ENCODE measurements at places on chromosomes 1 and 21.

DNA sequence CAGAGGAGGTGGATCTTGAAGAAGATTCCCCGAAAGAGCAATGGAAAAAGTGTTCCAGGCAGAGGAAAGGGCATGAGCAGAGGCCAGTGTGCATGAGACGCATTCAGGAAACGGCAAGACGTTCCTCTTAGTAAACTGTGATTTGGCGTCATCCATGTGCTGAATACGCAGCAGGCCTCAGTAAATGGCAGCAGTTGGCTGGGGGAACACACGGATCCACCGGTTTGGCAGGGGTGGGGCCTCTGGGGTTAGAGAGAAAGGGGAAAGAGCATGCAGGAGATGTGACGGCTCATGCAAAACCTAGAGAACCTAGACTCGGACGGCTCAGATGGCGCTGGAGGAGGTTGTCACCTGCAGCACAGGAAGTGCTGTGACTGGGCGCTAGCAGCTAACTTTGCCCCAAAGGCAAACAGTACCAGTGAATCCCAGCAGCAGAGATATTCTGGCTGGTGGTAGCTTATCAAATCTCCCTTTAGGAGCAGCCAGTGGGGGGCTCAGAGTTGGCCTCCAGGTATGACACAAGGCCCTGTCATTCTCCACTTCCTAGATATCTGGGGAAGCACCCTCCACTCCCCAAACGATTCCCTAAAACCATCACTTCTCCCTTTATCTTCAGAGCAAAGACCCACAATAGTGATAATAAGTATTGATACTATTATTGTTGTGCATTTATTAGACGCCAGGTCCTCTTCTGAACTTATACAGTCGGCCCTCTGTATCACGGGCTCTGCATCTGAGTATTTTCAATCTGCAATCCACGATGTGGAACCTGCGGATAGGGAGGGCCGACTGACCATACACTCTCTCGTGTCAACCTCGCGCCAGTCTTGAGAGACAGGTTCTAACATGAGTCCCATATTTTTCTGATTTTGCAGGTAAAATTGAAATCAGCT, 7.6 kb downstream of the LAPTM5 start:
- DNase-seq: peak; percentile 35

DNA sequence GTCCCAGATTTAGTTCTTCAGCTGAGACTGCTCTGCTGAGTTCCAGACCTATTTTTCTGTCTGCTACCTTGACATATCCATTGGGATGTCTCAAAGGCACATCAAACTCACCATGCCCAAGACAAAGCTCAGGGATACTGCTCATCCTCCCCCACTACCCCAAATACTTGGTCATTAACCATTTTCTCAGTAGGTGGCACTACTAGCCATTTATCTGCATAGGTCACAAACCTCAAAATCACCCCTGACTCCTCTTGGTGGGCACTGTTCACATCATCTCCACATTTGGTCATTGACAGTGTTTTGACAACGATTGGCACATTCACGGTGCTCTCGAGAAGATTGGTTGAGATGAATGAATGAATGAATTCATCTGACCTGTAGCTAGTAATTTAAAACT, 32.1 kb downstream of the CACNA1S start:
- no peak for DNase-seq

- no peak for DNase-seq
Observed at GRCh38 chr1:112687785-112688496, 13.5 kb downstream of the MOV10 start.

GRCh38 chr1:21338573-21339355, 48.5 kb upstream of the ECE1 start:
- no peak for DNase-seq

- DNase-seq: no peak
Observed at GRCh38 chr1:179955287-179955680, 674 bp downstream of the CEP350 start.

DNA sequence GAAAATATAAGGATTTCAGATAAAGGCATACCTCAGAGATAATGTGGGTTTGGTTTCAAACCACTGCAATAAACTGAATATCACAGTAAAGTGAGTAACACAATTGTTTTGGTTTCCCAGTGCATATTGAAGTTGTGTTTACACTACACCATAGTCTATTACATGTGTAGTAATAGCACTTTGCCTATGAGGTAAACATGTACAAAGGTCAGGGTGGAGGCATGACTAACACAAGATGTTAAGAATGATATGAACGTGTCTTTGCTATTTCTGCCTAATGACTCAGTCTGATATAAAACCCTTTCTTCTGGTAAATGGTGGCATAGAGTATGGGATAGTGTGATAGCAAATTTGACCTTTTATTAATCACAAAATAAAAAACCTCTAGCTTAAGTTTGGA, 621.5 kb upstream of the ADGRL2 start:
- no peak for DNase-seq

DNA sequence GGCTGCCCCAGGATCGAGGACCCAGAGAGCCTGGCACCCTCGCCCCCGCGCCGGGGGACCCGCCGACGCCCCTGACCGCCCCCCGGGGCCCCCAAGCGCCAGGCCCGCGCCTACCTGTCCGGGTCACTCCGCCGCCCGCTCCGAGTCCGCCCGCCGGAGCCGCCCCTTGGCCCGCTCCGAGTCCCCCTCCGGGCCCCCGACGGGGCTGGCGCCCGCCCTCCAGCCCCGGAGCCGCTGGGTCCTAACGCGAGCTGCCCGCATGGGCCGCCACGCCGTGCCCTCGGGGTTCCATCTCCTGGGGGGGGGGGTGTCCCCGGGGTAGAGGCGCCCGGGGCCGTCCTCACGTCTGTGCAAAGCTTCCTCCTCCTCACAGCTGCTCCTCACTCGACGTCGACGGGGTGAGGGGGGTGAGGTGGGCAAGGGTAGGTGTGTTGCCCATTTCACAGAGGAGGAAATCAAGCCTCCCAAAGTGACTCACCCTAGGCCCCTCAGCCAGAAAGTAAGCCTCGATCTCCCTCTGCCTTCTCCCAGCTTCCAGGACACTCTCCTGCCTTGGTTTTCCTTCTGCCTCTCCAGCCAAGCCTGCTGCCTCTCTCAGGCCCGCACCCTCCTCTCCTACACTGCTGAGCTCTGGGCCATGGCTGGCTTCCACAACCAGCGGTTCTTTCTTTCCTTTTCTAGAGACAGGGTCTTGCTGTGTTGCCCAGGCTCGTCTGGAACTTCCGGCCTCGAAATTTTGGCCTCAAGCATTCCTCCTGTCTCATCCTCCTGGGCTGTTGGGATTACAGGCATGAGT, at the start of gene MFAP2:
Gene MFAP2, minus strand, starts transcription at position 148 of the 796 bp plus-strand sequence. CDS start 2,347 bp downstream, outside the sequence.
- DNase-seq: no peak

- no peak for DNase-seq
Observed at GRCh38 chr1:100239961-100240360, 9.7 kb downstream of the DBT start.

Data from stimulated activated CD8-positive, alpha-beta memory T cell treated with anti-CD3 and anti-CD28 coated beads, Interleukin-7, amount 100 ng/mL, for 1 hour (primary cell).